ENCODE measurements at places on chromosomes 1 and 21.

DNA sequence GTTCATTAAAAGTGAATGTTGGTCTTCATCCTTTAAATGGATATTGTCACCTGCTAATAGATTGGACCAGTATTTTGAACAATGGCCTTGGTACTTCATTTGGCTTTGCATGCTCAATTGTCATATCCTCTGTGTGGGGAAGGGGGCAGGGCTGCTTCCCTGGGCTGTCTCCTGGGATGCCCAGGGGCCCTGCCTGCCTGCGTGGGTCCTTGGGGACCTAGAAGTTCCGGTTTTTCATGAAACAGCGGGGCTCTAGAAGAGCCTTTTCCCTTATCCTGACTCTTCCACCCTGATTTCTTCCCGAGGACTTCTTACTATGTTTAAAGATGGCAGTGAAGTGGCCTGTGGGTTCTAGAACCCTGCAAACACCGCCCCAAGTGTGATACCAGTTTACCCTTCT lies 97.5 kb downstream of the DISC1 start:
- no peak for DNase-seq

GRCh38 chr21:43974791-43975468 lies 37.2 kb upstream of the TRAPPC10 start:
- DNase-seq, result no peak

GRCh38 chr21:20308586-20309315 lies 689.5 kb upstream of the NCAM2 start:
- DNase-seq, result no peak

DNA sequence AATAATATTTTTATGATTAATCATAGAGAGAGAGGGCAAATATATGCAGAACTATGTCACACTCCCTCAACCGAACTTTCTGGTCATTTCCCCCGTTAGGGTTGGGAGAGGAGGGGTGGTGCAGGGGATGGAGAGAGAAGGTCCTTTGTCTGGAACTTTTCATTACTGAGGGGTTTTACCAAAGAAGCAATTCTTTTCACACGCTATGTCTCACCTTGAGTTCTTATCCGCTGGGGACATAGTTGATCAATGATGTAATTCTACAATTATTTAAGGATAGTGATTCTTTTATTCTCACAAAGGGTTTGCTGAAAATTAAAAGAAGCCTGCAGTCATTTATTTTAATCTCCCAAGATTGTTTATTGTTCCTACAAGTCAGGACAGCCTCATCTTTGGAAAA lies 98.3 kb upstream of the RUNX1 start:
- DNase-seq, result no peak

DNA sequence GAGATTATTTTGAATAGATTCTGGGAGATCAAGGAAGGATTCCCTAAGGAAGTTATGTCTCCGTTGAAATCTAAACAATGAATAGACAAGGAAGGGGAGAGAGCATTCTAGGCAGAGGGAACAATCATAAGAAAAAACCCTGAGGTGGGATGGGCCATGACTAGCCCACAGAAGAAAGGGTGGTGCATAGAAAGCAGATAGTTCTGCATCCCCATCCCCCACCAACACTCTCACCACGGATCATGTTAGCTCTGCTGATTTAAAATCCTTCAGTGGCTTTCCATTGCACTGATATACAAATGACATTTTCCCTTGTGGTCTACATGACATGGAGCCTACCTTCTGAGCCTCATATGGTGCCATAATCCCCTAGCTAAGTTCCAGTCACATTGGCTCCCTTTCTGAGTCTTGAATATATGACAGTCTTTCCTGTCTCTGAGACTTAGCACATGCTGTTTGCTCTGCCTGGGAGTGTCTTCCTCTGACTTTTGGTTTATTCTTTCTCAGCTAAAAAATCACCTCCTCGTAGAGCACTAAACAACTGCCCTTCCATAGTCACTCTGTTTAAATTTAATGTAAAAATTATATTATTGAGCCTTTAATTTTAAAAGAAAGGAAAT lies 15.2 kb downstream of the SCMH1 start:
- no peak for DNase-seq

DNA sequence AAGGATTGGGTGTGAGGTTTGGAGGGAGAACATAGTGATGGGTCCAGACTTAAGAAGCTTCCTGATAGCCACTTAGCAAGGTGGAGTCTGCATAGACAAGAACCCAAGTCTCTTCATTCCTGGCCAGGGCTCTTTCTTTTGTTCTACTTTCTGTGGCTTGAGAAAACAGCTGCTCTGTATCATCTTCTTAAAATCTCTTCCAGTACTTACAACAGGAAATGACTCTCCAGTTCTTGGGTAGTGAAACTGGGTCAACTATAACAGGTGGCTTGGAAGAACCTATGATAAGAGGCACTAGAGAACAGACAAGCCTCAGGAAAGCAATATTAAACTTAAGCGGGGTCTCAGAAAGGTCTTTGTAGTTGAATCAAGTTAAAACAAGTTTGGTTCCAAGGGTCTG lies 148.1 kb upstream of the USP24 start:
- no peak for DNase-seq

- DNase-seq, result no peak
Measured at GRCh38 chr21:17784604-17785402, 34.4 kb downstream of the C21orf91 start.

DNA sequence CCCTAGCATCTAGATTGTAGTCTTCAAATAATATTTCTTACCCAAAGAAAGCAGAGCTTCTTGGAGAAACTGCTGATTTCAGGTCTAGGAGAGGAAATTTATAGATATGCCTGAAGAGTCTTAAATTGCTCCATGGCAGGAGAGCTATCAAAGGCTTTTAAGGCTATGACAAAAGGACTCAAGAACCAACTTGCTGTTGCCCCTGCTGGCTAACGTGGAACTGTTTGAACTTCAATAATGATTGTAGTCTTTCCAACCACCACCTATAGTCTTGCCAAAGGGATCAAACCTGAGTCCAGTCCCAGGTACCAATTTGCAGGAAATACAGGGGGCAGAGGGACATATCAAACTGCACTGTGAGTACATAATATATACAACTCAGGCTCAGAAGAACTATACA lies 336.2 kb upstream of the ESRRG start:
- no peak for DNase-seq

- no peak for DNase-seq
Measured at GRCh38 chr1:17763995-17764394, 8.9 kb downstream of the ACTL8 start.

- DNase-seq, result no peak
Measured at GRCh38 chr1:154591206-154591605, 16.8 kb downstream of the ADAR start.
